ENCODE measurements at places on chromosomes 5 and 9.

GRCh38 chr5:112555691-112556090 is 136.6 kb upstream of the EPB41L4A start:
- no peak for DNase-seq

- DNase-seq, result no peak
These were observed 56.4 kb upstream of the FANCC start for GRCh38 chr9:95373782-95374487.

DNA sequence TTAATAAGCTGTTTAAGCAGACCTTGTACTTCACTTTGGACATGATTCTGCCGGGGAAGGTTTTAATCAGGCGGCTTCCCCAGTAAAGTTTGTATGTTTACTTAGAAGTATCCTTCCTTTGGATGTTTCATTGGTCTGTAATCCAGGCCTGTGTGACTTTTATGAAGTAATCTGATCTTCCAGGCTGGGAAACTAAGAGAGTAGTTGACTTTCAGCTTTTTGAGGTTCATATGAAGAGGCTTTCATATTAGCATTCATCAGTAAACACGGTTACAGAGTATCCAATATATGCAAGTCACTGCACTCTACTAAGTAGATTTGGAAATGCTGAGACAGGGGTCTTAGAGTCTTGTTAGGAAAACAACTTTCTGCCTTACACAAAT is 1.1 kb downstream of the DNAJC21 start:
- DNase-seq, result no peak

- DNase-seq, result no peak
These were observed 20.7 kb downstream of the CEMIP2 start for GRCh38 chr9:71747576-71747975.

GRCh38 chr9:127847178-127847510 is 7.3 kb downstream of the ENG start:
- no peak for DNase-seq

- DNase-seq, result no peak
These were observed 114.9 kb downstream of the TRIO start for GRCh38 chr5:14257995-14258403.

DNA sequence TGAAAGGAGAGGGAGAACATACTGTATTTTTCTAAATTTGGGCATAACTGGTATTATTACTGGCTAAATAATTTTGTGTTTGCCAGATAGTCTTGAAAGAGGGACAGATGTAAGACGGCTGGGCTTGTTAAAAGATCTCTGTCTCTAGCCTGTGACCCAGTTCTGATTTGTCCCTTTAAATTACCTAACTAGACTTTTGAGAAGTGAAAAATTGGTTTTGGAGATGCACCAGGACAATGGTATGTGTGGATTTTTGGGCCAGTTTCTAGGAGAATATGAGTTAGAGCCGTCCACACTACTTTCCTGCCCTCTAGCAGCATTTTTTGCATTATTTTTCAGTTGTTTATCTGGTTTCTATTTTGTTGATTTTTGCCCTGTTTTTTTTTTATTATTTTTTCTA is 33.5 kb downstream of the LNPEP start:
- no peak for DNase-seq

DNA sequence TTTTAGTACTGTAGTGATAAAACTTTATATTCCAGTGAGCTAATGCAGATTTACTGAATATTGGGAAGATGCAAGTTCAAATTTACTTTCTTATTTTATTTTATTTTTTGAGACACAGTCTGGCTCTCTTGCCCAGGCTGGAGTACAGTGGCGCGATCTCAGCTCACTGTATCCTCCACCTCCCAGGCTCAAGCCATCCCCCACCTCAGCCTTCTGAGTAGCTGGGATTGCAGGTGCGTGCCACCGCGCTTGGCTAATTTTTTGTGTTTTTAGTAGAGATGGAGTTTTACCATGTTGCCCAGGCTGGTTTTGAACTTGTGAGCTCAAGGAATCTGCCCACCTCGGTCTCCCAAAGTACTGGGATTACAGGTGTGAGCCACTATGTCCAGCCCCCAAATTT is 9.9 kb downstream of the PHAX start:
- no peak for DNase-seq

GRCh38 chr9:75378036-75378435 is 289.7 kb downstream of the OSTF1 start:
- DNase-seq, result no peak

DNA sequence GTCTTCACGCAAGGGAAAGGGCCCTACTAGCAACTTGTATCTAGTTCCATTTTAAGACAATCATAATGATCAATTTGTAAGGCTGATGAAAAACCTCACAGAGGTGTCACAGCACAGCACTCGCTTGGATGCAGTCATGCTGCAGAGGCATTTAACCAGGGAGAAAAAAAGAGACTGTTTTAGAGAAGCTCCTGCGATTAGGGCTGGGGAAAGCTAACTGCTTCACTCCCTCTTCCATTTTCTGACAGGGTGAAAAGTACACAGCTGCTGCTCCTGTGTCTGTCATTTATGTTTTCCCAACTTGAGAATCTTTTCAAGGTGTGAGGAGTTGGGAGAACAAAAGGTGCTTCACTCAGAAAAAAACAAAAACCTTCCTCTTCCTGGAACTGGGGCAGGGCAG is 106.4 kb downstream of the CDK5RAP2 start:
- DNase-seq, result no peak

GRCh38 chr5:7897014-7897600 is 28.2 kb downstream of the MTRR start:
- no peak for DNase-seq

DNA sequence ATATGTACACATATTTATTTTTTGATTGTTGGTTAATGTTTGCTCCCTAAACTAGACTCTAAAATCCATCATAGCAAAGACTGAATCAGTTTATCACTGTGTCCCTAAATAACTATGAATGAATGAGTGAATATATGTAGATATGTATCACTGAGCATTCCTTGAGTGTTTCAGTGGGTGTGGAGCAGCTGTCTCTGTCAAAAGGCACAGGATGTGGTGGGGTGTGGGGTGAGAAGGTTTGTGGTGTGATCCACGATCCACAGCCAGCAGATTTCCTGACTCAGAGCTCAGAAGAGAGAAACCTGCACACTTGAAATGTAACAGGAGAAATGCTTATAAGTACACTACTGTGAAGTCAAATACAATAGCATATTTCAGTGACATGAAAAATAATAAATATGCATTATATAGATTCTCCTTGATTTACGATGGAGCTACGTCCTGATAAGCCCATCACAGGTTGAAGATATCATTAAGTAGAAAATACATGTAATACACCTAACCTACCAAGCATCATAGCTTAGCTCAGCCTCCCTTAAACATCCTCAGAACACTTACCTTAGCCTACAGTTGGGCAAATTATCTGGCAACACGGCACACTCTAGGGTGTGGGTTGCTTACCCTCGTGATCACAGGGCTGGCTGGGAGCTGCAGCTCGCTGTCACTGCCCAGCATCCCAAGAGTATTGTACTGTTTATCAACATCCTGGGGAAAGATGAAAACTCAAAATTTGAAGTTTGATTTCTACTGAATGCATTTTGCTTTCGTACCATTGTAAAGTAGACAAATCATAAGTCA is 287.0 kb downstream of the GAS1 start:
- no peak for DNase-seq

DNA sequence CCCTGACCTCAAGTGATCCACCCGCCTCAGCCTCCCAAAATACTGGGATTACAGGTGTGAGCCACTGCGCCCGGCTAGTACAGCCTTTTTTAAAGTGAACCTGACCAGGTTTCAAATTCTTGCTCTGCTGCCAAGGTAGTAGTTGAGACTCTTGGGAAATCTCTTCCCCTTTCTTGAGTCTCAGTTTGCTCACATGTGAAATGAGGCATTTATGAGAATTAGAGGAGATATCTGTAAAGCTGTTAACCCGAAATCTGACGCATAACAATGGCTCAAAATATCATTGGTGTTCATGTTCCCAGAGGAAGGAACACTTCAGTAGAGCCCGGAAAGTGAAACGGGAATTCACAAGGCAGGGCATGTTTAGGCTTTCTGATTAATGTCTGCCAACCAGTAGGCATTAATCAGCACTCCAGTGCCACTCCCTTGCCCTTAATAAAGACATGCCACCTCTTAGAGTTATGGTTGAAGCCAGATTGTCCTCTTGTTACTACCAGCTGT is 1.5 kb downstream of the ARPC5L start:
- no peak for DNase-seq

DNA sequence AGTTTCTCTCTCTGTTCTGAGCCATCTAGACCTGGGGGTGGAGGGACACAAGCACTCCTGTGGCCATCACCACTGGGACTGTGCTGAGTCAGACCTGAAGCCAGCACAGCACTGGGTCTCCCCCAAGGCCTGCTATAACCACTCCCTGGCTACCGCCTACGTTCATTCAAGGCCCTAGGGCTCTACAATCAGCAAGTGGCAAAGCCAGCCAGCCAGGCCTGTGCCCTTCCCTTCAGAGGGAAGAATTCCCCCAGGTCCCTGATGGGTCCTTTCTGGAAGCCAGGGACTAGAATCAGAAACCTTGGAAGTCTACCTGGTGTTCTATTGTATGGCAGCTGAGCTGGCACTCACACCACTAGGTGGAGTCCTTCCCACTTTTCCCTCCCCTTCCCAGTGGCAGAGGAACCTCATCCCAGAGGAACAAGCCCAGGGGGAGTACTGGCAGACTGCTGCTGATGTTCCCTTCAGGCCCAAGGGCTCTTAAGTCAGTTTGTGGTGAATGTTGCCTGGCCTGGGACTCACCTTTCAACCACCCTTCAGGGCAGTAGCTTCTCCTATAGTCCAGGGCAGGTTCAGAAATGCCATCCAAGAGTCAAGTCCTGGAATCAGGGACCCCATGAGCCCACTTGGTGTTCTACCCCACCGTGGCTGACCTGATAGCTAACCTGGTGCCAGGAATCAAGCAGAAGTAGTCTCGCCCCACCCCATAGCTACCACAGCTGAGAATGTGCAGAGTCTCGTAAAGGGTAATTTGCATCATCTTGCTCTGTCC is 20.0 kb downstream of the JMY start:
- no peak for DNase-seq

DNA sequence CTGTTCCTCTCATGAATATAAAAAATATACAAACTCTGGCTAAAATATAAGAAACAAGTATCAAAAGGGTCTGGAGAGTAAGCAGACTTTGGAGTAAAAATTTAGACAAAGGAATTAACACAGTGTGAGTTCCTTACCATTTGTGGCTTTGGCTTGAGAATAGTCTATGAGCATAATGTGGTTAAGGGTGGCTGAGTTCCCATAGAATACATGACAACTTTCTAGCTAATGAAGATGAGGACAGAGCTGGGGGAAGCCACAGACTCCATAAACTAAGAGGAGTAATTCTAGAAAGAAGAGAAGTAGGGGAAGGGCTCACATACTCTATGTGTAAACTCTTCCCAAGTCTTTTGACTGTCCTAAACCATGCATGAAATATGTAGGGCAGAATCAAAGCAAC is 79.4 kb downstream of the CAAP1 start:
- DNase-seq, result no peak

GRCh38 chr9:6761306-6761705 is 3.5 kb downstream of the KDM4C start:
- DNase-seq, result no peak

DNA sequence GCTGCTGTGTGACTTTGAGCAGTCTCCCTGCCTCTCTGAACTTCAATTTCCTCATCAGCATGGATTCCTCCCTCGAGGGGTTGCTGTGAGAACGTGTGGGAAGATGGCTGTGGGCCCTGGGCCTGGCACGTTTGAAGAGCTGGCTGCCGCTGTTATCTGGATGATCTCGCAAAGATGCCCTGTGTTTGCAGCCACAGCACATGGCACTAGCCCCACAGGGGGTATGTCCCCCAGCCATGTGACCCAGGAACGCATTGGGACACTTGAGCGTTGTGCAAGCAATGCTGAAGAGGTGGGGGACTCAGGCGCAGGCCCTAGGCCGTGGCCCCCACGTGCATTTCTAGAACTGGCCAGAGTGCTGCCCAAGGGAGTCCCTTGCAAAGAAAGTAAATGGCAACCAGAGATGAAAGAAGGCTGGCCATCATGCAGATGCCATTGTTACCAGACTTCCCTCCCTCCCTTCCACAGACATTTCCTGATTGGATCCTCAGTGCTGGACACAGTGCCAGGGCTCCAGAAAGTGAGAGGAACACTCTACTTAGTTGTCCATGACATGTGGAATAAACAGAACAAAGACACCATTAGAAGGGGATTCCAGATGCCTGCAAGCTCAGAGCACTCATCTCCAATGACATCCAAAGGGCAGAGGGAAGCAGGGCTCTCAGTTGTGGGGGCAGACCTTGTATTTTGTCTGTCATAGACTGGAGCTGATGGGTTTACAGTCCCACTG is 65.1 kb upstream of the NEURL1B start:
- no peak for DNase-seq

- DNase-seq, result no peak
These were observed 4.4 kb upstream of the NDUFB6 start for GRCh38 chr9:32577316-32577715.

- no peak for DNase-seq
These were observed 36.9 kb downstream of the ACTBL2 start for GRCh38 chr5:57445705-57446037.

DNA sequence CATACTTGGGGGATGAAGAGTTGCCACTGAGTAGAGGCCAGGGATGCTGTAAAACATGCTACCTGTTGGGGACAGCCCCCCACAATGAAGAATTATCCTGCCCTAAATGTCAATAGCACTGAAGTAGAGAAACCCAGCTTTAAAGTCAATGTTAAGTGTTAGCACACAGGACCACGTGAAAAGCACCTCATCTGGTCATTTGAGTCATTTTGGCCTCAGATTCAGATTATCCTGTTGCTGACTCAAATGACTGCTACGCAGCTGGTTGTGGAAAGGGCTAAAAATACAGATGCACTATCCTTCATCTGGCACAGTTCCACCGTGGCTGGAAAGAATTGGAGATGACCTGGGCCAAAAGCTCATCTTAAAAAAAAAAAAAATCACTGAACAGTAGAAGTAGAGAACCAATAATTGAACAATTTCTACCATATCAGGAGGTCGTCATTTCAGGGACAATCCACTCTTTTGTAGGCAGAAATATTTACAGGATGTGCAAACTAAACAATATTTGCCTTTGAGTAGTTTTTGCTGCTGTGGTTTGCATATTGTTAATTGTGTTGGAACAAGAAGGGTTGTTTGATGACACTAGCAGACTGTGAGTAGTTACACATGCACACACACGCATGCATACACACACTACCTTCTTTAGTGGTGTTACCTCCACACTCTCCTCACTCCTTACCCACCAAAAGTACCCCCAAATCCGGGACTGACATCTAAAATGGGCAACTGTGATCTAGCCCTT is 195.3 kb upstream of the KLF9 start:
- DNase-seq, result no peak
